ENCODE measurements at places on chromosomes 12 and 14.

DNA sequence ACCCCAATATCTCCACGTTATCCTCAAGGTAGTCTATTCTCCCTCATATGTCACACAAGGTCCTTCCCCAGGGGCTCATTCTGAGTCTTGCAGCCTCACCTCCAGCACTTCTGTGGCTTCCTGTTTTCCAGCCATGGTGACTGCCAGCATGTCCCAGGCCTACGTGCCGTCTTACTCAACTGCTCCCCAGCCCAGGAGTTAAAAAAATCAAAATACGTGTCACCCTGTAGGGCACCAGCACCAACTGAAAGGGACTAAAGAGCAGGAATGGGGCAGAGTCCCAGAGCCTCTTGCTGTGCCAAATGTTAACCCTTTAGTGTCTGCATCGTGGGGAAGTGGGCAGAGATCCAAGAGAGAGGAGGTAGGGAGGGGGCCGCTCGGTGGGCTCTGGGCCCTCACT is 37.0 kb upstream of the MED13L start:
- no peak for DNase-seq

DNA sequence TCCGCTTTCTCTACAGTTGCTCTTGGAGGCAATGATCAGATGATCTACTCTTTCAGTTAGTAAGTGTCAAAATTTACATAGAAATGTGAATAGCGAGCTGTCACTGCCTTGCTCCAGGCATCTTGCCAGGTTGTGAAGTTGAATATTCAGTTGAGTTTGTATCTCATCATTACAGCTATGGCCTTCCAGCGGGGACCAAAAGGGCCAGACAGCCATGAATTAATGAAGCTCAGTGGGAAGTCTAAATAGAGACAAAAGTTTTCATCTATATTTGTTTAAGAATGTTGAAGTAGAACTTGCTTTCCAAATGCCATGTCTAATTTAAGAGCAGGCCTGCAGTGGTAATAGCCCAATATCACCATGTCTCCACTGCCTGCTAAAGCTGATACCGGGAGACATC is 387.8 kb downstream of the FLRT2 start:
- no peak for DNase-seq

- DNase-seq, result peak; percentile 61
Measured at GRCh38 chr12:111076611-111077451, 156.5 kb upstream of the MYL2 start.

GRCh38 chr14:62655166-62655565 is 390.1 kb downstream of the KCNH5 start:
- DNase-seq, result no peak

GRCh38 chr12:24839268-24839791 is 109.6 kb downstream of the BCAT1 start:
- no peak for DNase-seq

GRCh38 chr12:11563785-11564739 is 85.4 kb upstream of the ETV6 start:
- no peak for DNase-seq

DNA sequence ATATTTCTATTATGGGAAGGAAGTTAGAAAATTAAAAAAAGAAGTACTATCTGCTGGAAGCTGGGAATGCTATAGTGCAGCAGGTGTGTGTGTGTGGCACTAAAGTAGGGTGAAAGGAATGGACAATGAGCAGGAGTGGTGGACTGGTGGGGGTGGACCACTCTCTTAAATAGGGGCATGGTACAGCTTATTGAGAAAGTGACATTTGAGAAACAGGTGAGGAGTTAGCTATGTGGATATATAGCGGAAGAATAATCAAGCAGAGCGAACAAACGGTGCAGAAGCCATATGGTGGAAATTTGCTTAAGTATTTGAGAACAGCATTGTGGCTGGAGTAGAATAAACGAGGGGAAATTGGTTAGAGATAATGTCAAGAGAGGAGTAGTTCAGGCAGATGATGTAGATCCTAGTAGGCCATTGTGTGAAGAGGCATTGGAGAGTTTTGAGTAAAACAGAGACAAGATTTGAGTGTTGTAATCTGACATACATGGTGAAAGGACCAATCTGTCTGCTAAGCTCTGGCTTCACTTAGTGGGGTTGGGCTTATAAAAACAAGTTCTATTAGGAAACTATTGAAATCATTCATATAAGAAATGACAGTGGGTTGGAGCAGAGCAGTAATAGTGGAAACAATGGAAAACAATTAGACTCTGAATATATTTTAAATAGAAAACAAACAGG is 149.2 kb upstream of the SYT10 start:
- DNase-seq, result no peak

DNA sequence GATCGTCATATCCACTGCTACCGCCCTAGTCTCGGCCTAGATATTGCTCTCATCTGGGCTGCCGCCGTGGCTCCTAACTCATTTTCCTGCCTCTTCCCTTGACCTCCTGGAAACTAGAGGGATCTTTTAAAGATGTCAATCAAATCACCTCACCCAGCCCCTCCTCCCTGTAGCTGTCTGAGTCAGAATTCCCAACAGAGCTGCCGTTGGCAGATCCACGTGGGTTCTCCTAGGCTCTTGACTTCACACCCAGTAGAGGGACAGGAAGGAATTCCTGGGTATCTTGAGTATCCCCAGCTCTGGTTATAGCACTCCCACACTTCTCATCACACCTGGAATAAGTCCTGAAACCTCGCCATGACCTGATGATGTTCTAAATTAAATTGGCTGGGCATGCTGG is 11.9 kb downstream of the TGFB3 start:
- no peak for DNase-seq

DNA sequence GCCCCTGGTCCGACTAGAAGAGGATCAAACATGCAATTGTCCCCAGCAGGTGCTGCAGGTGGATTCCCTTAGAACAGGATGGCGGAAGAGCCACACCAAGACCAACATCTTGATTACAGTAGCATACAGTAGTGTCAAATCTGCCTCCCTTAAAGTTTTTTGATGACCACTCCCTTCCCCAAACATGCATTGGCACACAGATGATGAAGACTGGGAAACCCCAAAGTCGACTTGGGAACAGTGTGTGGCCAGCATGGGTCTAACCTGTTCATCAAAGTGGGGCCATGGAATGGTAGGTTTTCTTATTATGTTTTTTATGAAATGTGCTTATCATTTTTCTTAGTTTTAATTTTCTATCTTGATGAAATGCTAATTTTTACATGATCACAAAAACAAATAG is 8.8 kb downstream of the PLXNC1 start:
- no peak for DNase-seq

- DNase-seq, result peak; percentile 26
Measured at GRCh38 chr12:41189395-41190251, 1.5 kb downstream of the PDZRN4 start.

GRCh38 chr12:49800421-49801140 is 27.6 kb downstream of the NCKAP5L start:
- no peak for DNase-seq

DNA sequence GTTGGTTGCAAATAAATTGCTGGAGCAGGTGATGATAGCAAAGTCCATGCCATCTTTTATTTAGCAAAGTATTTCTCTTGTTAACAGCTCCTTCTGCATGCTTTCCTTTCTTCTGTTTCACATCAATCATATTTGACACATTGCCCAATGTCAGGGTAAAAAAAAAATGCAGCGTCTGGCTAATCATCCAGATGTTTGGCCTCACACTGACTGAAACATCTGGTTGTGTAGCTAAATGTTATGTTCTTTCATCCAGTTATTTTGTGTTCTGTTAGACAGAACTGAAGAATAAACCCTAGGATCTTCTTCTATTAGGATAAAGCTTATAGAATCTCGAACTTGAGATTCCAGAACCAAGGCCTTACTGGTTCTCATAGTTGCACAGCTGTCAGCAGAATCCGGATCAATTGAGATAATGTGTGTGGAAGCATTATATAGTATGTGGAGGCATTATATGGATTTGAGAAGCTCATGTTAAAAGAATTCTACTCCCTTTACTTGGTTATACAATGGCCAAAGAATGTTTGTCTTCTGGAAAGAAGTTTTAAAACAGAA is 859.2 kb downstream of the DIO2 start:
- no peak for DNase-seq

GRCh38 chr12:95002754-95003153 is 743 bp downstream of the NDUFA12 start:
- peak; percentile 15 for DNase-seq

Data from H7 (cell line).